ENCODE measurements at places on chromosomes 2 and 18. TPM values are rescaled to one million over a fixed set of nuclear protein-coding genes. Genes with fewer than 3 reads are reported as not detected.

Gene RTP5
- not detected for total RNA-seq

Gene CYP27C1
- not detected for total RNA-seq

Gene IL37
- not detected for total RNA-seq

Gene RGPD4
- under 0.01 TPM for total RNA-seq

Gene PLGLB1
- not detected for total RNA-seq

Gene EVX2
- total RNA-seq = not detected

Gene CFAP65
- not detected for total RNA-seq

Gene POTEJ
- not detected for total RNA-seq

Gene SLC5A7
- total RNA-seq = not detected

Gene RNF125
- total RNA-seq = 0.28 TPM

Gene POTEF
- total RNA-seq = not detected

Gene LIMS2
- total RNA-seq = 4.8 TPM

Gene HOXD10
- total RNA-seq = 0.19 TPM

Gene SFTPB
- total RNA-seq = not detected

Gene LYPD6
- under 0.01 TPM for total RNA-seq

Gene PARD3B
- total RNA-seq = 9.9 TPM

Gene FHOD3
- 9.9 TPM for total RNA-seq

Gene TUBA4B
- total RNA-seq = not detected

Gene ZAP70
- total RNA-seq = not detected

Gene GREB1
- 0.96 TPM for total RNA-seq

Gene HOXD3
- 0.28 TPM for total RNA-seq

Gene PID1
- 6.9 TPM for total RNA-seq

Gene MARS2
- 2.3 TPM for total RNA-seq

Gene REG1B
- total RNA-seq = not detected

Gene CNTNAP5
- under 0.01 TPM for total RNA-seq

Gene GPR155
- 4.4 TPM for total RNA-seq

Gene QPCT
- total RNA-seq = 35.0 TPM

Gene OSBPL6
- total RNA-seq = 0.96 TPM

Gene CNDP1
- not detected for total RNA-seq

Gene WDFY1
- total RNA-seq = 159 TPM

Gene IL1B
- 229 TPM for total RNA-seq
